ENCODE measurements at places on chromosomes 6 and 20.

DNA sequence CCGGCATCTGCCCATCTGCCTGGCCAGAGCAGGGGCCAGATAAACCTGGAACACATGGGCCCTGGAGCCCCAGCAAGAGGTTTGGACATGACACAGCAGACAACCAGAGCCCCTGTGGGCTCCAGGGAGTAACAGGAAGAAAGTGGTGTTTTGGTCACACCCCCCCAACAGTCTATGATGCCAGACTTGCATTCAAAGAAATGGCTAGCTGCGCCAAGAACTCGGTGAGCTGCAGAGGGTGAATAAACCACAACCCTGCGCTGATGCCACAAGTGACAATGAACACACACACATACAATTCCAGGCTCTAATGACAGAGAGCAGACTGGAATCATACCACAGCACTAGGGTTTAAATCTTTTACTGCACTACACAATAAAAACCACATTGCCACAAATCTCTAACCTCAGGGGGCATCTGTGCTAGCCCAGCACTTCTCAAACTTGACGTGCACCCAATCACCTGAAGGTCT, 34.0 kb downstream of the TRERF1 start:
- DNase-seq = no peak

- DNase-seq = no peak
These were observed 9.7 kb downstream of the TULP4 start for GRCh38 chr6:158321960-158322359.

GRCh38 chr6:29763491-29764289, 40.5 kb downstream of the HLA-F start:
- no peak for DNase-seq

GRCh38 chr20:48606841-48607543, 220.8 kb downstream of the PREX1 start:
- DNase-seq = no peak

GRCh38 chr20:18722371-18722770, 91.2 kb upstream of the SCP2D1 start:
- no peak for DNase-seq

- no peak for DNase-seq
These were observed 43.1 kb downstream of the BLTP3A start for GRCh38 chr6:34834789-34835518.

DNA sequence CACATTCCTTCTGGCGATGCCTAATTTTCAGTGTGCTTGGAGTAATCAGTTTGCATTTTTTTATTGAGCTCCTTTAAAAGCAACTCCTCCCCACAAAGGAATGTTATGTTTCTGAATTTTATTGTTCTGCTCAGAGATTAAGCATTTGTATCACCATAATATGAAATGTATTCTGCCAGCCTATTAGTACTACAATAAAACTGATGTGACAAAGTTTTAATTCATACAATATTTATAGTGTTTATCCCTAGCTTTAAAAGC, 236.9 kb upstream of the ASCC3 start:
- no peak for DNase-seq

DNA sequence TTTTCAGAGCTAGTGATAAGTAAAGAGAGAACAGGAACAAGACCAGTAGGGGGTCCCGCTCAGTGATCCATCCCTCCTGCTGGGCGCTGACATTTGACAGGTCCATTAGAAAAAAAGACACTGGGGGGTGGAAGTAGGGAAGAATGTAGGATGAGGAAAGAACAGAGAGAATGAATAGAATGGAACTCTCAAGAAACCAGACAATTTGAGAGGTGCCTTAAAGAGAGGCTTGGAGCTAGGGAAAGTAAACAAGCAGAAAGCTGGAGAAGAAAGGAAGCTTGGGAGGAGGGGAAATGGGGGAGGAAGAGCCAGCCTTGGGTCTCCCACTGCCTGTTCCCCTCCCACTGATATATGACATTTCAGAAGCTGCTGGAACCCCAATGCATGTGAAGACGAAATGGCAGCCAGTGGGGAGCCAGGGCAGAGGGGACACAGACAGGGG, 8.4 kb downstream of the GABBR1 start:
- DNase-seq = no peak

DNA sequence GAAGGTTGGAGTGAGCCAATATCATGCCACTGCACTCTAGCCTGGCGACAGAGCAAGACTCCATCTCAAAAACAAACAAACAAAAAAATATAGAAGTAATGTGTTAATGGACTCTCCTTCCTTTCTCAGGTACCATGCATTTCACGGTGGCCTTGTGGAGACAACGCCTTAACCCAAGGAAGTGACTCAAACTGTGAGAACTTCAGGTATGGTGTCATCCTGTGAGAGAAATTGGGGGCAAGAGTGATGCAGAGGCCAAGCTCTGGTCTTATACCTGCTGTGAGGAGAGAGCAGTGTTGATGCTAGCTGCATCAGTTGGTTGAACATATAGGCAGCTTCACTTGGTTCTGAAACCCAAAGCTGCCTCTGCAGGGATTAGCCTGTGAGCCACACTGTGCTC, 6.2 kb downstream of the ITCH start:
- DNase-seq = no peak

DNA sequence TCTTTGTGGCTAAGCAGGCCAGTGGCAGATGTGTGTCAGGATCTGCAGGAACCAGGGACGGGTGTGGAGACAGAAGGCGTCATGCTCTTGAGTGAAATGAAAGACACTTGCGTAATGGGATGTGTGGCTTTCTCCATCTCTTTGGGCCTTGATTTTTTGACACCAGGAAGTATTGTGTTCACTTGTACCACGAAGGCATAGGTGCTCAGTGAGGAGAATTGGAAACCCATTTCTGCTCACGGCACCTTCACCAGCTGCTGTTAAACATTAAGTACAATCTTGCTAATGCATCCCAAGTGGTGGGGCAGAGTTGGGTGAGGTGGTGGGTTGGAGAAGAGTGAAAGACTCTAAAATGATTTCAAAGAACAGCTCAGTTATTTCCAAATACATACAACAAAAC, 30.0 kb downstream of the GJA10 start:
- no peak for DNase-seq

- no peak for DNase-seq
These were observed 101.5 kb downstream of the KHDC1L start for GRCh38 chr6:73123632-73124329.

GRCh38 chr6:145142958-145143357, 592.4 kb downstream of the EPM2A start:
- no peak for DNase-seq

GRCh38 chr20:32404017-32404416, 45.9 kb downstream of the ASXL1 start:
- DNase-seq = no peak

DNA sequence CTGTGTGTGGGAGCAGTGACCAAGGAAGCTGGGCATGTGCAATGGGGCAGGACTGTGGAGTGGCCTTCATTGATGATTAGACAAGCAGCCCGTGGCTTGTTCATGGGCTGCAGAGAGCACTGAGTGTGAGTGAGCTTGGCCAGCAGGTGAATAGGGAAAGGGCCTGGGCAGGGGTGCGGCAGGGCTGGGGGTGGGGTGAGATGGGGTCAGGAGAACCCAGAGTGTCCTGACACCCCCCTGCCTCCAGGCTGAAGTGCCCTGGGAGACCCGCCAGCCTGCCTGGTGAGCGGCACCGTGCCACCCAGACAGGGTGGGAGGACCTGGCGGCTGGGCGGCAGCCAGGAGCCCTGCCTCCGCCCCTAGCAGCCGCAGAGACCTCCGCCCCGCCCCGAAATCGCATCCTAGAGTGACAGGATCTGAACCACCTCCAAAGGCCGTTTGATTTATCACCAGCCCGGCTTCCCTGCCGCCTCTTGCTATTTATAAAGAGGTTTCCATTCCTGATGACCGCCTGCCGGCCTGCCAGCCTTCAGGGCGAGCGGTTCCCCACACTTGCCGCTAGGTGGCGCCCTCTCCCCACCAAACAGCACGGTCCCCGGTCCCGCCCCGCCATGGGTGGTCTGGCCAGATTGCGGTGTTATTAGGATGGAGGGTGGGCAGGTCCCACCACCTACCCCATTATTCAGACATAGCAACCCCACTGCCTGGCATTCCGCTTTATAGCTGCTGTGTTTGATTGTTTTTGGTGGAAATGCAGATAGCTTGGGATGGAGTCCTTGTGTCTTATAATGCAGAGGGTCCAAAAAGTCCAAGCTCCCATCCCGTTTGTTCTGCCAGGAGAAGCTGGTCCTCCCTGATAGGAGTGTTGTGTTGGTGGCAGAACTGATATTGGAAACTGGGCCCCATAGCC, 3.5 kb downstream of the MYLK2 start:
- DNase-seq = peak; percentile 76

DNA sequence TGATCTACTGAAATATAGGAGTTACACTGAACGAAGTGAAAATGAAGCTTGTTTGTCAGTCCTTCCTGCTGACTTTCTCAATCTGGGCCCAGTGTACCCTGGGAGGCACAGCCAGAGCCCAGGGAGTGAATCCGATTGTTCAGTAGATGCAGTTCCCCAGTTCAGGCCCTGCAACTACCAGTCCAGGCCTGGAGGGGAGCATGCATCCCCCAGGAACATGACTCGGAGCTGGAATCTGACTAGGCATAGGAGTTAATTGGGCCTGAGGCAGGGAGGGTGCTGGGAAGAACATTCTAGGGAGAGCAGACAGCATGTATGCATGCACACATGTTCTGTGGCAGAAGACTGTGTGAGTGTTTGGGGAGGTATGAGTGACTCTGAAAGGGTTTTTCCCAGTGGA, 42.1 kb downstream of the PHACTR3 start:
- no peak for DNase-seq

- DNase-seq = no peak
These were observed 193.8 kb upstream of the PRSS16 start for GRCh38 chr6:27053738-27054137.

DNA sequence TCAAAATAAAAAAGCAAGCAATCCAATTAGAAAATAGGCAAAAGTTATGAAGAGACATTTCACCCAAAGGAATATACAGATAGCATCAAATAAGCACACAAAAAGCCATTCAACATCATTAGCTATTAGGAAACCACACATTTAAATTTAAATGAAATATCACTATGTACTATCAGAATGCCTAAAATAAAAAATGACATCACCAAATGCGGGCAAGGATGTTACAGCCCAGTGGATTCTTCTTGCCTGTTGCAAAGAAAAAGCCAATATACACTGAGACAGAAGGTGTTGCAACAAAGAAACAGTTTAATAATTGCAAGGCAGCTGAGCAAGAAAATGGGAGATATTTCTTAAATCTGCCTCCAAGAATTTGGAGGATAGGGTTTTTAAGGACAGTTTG, 31.0 kb upstream of the MBOAT1 start:
- DNase-seq = no peak

DNA sequence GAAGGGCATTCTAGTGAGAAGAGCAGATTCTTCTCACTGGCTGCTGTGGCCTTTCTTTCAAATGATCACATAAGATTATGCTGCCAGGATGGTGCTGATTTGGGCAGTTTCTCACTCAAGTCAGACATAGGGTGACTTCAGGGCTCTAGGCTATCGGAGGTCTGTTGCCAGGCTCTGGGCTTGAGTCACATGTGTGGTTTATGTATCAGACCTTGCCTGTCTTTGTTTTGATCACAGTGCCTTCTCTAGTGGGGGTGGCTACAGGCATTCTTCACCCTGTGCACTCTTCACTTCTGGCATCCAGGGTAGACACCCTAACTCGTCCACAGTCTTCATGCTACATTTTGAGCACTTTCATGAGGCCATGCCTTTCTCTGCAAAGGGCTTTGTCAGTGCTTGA, 823.7 kb upstream of the MAN1A1 start:
- DNase-seq = no peak

GRCh38 chr6:87939776-87940175, 107.9 kb upstream of the SPACA1 start:
- DNase-seq = no peak

GRCh38 chr6:31610968-31611367, 4.1 kb upstream of the AIF1 start:
- DNase-seq = no peak

- no peak for DNase-seq
These were observed 304.3 kb upstream of the SUPT3H start for GRCh38 chr6:45681860-45682511.

DNA sequence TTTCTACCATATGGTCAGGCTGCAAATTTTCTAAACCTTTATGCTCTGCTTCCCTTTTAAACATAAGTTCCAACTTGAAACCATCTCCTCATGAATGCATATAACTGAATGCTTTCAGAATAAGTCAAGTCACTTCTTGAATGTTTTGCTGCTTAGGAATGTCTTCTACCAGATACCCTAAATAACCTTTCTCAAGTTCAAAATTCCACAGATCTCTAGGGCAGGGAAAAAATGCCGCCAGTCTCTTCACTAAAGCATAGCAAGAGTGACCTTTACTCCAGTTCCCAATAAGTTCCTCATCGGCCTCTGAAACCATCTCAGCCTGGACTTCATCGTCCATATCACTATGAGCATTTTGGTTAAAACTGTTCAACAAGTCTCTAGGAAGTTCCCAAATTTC, 1011.2 kb upstream of the CITED2 start:
- no peak for DNase-seq

- peak; percentile 3 for DNase-seq
These were observed 18.7 kb downstream of the BTN3A1 start for GRCh38 chr6:26420688-26421171.

DNA sequence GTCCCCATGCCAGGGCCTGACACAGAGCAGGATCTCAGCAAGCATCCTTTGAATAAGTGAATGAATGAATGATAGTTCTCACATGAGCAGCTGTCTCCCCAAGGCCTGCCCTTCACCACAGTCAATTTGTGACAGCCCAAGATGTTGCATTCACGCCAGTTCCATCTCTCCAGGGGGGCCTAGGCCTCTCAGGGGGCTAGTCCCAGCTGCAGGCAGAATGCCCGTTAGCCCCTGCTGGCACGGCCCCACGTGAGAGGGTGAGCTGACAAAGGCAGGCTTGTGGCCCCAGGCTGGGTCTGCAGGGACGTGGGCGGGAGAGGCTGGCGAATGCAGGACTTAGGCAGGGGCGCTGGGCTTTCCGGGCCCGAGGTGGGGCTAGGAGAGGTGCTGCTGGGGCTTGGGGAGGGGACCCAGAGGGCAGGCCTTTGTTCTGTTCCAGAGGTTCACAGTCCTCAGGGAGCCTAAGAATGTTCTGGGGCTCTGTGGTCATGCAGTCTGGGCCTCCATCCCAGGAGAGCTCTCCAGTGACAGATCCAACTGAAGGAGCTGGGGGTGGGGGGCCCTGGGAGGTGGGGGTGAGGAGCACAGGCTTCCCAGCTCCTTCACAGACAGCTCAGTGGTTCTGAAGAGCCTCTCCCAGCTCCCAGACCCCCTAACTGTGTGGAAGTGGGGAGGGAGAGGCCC, 30.5 kb upstream of the TLDC2 start:
- DNase-seq = no peak

DNA sequence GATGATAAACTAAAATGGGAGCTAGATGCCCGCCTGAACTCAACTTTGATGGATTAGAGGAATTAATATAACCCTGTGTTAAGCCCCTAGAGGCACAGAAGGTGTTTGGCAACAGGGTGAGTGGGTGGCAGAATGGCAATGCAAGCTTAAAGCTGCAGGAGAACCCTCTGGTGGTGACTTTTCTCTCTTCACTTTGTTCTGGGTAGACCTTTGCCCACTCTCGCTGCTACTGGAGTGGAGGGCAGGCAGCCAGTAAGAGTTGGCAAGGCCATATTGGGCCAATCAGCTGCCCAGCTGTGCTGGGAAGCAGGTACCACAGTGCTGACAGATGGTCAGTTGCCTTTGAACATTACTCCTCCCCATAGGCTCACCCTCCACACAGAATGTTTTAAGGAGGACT, 468.2 kb downstream of the MMUT start:
- DNase-seq = no peak

All from DMS 273 treated with DMSO at 0.1 percent for 48 hours (cell line).